Cerebellar nuclear complex (tissue), 1 donor: ENCODE measurements at places on chromosomes 4 and X.

DNA sequence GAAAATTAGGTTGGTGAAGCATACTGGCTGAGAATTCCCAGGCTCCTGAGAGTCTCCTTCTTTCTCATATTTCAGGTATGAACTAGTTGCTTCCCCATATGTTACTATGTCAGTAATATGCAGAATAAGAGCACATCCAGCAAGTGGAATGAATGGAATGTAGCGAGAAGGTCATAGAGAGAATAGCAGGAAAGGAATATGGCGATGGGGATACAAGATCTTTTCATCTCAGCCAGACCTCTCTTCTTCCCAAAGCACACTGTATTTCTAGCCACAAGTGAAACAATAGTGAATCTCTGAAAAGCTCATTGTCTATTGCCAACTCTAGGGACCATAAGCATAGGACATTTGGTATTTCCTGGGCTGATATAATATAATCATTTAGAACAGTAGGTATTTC is 54.6 kb upstream of the MMAA start:
- no peak for DNase-seq

DNA sequence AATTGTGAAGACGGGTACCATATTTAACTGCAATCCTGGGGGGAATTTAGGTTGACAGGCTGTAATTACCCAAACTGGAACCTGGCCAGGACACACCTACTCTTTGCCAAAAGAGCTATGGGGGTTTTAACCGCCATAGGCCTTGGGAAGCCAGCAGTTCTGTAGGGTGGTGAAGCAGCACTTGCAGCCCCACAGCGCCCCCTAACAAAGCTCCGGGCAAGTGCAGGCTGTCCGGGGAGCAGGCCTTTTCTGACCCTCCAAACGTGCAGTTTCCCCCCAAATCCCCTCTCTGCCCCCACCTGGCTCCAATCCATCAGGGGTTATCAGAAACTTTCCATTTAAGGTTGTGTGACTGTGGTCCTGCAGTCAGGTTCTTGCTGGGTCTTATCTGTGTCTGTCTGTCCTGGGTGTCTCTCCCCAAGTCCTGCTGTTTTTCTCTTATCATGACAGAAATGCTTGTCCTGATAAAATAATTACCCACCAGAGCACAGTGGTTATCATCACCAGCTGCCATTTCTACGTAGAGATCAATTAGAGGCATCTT is 350.9 kb downstream of the MID1IP1 start:
- no peak for DNase-seq

- no peak for DNase-seq
Measured at GRCh38 chr4:73843369-73843768, 6.9 kb downstream of the CXCL6 start.

DNA sequence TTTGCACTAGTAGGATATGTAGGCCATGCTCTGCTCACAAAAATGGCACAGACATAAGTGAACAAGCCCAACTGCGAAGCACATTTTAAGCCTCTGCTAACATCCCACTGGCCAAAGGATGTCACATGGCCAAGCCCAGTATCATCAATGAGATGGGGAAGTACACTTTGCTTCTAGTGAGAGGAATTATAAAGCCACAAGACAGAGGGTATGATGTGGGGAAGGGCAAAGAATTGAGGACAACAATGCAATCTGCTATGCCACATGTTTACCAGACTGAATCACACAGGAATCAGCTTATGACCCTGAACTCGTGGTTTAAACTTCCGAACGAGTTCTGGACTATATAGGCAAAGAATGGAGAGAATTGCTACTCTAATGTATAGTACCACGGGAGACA is 39.1 kb downstream of the SUPT20HL1 start:
- DNase-seq = no peak

- DNase-seq = no peak
Measured at GRCh38 chr4:164408831-164409230, 345.1 kb upstream of the SMIM31 start.

GRCh38 chrX:31293409-31293808 is 221.6 kb upstream of the FTHL17 start:
- no peak for DNase-seq

GRCh38 chrX:147875866-147876596 is 35.7 kb upstream of the FMR1 start:
- no peak for DNase-seq

DNA sequence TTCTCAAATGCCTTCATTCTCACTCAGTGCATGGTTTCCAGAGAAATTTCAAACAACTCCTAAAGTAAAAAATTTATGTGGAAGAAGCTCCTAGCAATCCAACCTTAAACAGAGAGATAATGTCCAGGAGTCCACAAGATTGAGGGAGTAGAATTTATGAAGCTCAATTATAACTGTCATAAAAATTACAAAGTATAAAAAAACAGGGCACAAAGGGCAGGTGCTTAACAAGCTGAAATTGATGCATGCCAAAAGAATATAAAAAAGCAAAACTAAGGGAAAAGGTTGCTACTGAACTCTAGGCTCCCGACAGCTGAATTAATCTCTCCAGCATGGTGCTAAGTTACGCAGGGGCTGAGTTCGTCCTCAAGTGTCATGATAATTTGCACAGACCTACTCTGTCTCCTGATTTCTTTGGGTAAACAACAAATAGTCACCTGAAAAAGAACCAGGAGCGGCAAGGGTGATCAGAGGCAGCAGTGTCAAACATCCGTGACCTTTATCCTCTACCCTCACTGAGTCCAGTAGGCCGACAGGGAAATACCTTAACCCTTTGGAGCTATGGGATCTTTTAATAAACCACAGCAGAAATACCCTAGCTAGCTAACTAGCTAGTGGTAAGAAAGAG is 47.2 kb upstream of the RELL1 start:
- no peak for DNase-seq

DNA sequence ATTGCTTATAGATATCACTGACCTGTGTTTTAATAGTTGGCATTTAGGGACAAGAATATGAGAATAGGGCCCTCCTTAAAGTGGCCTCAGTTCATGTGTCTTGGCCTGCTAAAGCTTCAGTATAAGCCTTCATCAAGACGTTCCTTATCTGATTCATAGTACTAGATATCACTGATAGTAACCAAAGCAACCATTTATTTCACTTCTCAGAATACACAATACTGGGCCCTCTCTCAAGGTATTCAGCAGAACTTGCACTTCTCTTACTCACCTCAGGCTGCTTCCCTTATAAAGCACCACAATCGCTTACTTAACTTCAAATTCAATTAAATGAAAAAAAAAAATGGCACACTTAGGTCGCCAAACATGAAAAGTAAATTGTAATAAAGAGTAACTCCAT is 259.4 kb upstream of the PCDH7 start:
- DNase-seq = no peak

GRCh38 chr4:139872274-139872673 is 206.7 kb downstream of the MGST2 start:
- no peak for DNase-seq

GRCh38 chrX:11187001-11187400 is 75.9 kb downstream of the HCCS start:
- DNase-seq = no peak

- DNase-seq = no peak
Measured at GRCh38 chr4:100875296-100876068, 357.7 kb upstream of the EMCN start.

DNA sequence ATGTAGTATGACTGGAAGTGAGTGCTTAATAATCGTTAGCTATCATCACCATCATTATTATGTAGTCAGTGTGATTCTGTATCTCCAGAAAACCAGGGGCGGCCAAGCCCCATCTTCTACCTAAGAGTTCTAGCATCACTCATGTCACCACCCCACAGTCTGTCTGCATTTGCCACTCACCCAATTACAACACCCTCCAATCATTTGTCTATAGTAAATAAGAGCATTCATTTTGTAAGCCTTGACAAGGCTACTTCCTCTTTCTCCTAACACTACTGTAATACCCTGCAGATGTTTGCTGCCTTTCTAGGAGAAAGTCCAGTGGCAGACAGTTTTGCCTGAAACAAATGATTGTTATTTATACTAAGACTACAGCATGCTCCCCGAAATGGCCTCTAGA is 15.8 kb upstream of the IL21 start:
- DNase-seq = no peak

GRCh38 chr4:5185551-5185950 is 134.3 kb downstream of the STK32B start:
- no peak for DNase-seq

GRCh38 chrX:9678215-9678965 is 87.3 kb downstream of the GPR143 start:
- no peak for DNase-seq

GRCh38 chr4:8506373-8507195 is 66.0 kb downstream of the TRMT44 start:
- DNase-seq = no peak

DNA sequence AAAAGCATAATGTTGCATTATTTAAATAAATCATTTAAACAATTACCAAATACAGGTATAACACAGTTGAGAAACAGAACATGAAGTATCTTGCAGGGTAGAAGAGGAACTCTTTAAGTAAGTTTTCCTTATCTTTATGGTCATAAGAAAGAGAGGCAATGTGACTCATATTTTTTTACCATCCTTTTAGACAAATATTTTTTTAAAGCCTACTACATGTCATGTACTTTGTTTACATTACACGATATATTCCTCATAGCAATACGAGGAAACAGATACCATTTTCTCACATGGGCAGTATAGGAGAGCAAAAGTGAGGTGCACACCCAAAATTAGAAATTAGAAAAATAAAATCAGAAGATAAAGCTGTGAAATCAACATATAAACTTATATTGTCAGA is 49.3 kb upstream of the EPHA5 start:
- no peak for DNase-seq

DNA sequence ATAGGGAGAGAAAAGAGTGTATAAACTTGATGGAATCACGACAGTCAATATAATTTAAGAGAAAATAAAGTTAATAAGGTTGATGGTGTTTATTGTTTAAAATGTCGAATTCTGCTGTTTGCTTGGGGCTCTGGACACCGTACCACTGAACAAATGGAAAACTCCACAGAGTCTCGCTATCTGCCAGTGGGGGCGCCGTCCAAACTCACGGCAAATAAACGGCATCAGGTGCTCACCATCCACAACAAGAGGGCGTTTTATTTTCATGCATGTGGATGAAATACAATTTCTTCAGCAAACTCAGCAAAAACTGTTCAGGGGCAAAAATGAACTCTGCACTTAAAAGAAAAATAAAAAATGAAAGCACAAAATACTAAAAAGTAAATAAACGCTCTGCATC is 46.6 kb upstream of the FAM47C start:
- no peak for DNase-seq

DNA sequence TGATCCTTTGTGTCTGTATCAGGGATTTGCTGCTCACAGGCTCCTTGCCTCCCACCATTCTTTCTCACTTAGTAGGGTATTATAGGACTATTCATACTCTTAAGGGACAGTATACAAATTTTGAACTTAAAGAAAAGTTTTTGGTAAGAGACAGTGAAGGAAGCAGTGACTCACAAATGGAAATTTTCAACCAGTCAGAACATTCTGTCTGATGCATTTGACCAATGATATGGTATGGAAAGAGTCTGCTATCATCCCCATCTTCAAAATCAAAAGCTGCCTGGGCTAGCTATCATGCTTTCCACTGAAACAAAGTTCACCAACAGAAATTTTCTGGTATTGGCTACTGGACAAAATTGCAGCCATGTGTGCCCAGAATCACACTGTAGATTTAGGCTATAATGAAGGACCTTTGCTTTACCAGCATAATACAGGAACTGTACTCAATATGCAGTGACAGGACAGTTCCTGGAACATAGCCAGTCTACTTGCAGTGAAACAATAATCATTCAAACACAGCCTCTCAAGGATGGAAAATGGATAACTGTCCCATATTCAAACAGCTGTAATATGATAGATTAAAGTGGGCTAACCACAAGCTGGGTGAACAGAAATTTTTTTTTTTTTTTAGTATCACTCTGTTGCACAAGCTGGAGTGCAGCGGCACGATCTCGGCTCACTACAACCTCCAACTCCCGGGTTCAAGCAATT is 109.0 kb upstream of the ACSL4 start:
- no peak for DNase-seq

DNA sequence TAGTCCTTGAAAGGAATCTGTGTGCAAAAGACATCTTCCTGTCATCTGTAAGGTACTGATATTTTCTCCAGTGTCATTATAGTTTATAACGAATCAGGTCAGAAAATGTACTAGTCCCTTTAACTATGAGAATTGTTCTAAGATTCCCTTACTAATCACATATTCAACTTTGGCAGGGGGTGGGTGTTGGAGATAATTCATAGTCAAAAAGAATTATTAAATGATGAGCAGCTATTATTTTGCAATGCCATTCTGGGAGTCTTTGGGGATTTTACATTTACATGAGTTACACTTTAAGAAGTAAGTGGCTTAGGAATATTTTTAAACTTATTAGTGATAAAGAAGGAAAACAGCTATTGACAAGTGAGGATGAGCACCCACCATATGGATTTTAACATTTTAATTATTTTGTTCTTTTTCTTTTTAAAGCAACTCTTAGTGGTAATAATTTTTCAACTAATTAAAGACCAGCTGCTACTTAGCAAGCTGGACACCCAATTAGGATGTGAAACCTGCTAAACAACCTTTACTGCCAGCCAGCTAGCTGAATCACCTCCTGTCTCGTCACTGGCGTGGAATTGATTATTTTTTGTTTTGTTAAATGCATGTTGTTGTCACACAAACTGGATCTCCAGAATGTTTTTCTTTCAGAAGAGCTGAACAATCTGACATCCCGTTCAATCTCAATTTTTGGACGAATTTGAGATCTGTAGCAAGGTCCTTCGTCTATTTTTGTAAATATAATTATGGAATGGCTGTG is 219.2 kb downstream of the ARAP2 start:
- no peak for DNase-seq

GRCh38 chr4:18134111-18134510 is 112.6 kb upstream of the LCORL start:
- no peak for DNase-seq

GRCh38 chr4:116870686-116871085 is 214.7 kb downstream of the TRAM1L1 start:
- no peak for DNase-seq

DNA sequence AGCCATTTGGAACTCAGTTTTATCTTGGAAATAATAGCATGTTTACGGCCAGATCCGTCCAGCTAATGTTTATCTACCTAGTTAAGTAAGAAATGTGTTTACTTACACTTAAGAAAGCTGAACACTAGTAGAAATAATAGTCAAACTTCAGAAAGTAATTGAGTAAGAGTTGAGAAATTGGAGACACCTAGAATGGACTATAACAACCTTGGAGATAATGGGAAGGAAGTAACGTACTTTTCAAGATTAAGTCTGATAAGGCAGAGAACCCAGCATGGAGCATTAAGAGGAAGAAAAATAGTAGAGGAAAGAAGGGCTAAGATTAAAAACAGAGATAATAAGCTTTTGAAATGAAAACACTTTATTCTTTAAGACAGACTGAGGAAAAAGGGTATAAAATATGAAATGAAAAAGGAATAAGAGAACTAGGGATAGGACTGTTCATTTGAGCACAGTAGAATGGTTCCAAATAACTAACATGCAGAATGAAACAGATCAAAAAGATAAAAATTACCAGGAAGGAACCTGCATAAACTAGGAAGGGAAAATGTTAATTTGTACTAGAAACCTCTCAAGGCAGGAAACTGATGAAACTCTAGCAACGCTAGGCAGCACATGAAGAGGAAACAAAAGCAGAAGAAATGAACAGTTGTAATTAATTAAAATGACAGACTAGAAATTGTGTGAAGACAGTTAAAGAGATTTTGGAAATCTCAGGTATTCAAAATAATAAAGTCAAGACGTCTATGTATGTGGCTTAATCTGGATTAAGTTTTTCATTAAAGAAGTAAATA is 71.7 kb downstream of the FBXW7 start:
- no peak for DNase-seq
